ENCODE measurements at places on chromosomes 16 and 17.

DNA sequence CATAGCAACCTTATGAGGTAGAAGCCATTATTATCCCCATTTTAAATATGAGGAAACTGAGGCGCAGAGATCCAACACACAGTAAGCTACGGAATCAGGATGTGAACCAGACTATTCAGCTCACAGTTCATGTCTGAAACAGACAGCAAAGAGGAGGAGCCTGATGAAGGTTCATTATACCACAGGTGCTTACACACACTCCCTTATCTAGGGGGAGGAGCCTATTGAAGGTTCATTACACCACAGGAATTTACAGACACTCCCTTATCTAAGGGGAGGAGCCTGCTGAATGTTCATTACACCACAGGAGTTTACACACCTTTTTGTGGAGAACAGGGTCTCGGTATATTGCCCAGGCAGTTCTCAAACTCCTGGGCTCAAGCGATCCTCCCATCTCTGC, 21.9 kb downstream of the C16orf95 start:
- no peak for DNase-seq

DNA sequence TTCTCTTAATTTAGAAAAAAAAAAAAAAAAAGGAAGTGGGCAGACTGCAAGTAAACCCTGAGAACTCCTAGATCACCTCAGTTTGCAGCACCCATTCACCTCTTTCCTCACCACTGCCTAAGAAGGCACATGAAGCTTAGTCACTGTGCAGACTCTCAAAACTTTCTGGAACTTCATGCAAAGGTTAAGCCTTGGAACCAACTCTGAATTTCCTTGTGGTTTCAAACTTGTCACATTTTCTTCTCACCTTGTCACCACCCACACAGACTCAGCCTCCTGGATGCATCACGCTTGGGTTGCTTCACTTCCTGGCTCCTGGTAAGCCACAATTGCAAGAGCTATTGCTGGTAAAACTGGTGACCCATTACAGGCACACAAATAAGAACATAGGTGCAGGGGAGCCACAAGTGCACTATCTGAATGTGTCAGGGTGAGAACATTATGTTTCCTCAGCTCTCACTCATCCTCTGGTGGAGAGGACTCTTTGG, 15.0 kb upstream of the CPD start:
- DNase-seq, result peak; percentile 6

DNA sequence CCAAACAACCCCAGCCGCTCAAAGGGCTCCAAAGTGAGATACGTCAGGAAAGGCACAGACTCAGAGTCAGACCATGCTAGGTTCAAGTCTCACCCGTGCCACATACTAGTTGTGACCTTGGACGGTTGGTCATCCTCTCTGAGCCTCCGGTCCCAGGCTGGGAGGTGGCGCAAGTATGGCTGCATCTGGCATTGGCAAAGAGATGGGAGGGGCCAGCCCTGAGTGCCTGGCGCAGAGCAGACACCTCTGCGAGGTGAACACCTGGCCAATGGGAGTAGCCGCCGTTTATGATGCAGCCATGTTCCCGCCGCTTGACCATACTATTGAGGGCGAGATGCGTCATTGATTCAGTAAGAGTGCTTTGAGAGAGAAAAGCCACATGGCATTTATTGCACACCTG, 97.8 kb upstream of the PLCG2 start:
- DNase-seq, result no peak

DNA sequence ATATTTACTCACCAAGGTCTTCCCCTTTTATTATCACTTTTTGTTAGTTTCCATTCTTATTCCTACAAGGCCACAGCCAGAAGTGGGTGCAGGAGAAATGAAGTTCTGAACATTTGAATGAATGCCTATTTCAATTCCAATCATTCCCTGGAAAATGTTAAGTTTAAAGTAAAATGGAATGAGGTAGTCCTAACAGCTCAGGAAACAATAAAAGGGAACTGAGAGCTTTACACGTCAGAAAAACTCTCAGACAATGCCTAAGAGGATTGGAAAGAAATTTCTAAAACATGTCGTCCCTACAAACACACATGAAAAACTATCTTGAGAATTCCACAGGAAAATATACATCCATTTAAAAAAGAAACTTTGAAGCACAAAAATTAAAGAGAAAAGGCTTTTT, 238.8 kb downstream of the STX8 start:
- no peak for DNase-seq

- no peak for DNase-seq
Measured at GRCh38 chr17:2057760-2058585, 3.1 kb downstream of the HIC1 start.

GRCh38 chr16:85768199-85768598, 17.3 kb upstream of the C16orf74 start:
- no peak for DNase-seq

DNA sequence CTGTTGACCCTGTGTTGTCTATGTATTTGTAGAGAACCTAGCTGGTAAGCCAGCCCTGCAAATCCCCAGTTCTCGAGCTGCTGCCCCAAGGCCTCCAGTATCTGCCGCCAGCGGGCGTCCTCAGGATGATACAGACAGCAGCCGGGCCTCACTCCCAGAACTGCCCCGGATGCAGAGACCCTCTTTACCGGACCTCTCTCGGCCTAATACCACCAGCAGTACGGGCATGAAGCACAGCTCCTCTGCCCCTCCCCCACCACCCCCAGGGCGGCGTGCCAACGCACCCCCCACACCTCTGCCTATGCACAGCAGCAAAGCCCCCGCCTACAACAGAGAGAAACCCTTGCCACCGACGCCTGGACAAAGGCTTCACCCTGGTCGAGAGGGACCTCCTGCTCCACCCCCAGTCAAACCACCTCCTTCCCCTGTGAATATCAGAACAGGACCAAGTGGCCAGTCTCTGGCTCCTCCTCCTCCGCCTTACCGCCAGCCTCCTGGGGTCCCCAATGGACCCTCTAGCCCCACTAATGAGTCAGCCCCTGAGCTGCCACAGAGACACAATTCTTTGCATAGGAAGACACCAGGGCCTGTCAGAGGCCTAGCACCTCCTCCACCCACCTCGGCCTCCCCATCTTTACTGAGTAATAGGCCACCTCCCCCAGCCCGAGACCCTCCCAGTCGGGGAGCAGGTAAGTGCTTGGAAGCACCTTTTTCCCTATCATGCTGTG, 23.1 kb upstream of the CDC6 start:
- DNase-seq, result no peak

DNA sequence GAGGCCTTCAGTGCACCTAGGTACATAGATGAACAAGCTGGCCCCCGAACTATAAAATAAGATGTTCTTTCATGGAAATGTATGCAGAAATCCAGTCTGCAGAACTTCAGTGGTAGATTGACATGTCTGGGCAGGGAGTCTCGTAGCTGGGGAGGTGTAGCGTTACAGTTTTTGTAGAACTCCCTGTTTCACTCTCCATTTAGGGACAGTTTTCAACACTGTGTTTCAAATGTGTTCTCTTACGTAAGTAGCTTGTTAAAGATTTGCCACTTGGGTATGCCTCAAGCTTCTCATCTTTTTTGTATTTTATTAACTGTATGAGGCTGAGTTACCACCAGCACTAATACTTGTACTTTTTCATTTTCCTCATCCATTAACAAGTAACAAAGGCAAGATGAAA, 46.6 kb downstream of the PLD6 start:
- no peak for DNase-seq

DNA sequence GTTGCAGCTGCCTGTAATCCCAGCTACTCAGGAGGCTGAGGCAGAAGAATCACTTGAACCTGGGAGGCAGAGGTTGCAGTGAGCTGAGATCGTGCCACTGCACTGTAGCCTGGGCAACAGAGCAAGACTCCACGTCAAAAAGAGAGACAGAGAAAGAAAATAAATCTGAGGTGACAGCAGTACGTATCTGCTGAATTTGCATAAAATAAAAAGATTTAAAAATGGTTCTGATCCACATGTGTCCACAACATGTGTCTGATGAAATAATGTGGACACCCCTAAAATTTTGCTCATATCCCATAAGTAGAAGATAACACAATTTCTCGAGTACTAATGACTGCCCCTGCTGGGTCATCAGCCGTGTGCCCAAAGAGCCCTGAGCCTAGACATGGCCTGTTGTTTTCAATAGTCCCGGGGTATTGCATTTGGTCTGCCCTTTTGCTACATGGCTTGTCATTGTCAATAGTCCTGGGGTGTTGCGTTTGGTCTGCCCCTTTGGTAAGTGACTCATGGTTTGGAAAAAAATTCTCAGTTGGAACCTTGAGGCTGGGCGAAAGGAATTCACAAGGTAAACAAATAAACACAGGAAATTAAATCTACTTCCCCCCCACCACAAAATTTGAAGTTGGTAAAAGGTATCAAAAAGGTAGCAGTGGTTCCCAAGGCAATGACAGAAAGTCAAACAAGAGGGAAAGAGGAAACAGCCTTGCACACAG, 434.6 kb upstream of the MAF start:
- DNase-seq, result no peak

DNA sequence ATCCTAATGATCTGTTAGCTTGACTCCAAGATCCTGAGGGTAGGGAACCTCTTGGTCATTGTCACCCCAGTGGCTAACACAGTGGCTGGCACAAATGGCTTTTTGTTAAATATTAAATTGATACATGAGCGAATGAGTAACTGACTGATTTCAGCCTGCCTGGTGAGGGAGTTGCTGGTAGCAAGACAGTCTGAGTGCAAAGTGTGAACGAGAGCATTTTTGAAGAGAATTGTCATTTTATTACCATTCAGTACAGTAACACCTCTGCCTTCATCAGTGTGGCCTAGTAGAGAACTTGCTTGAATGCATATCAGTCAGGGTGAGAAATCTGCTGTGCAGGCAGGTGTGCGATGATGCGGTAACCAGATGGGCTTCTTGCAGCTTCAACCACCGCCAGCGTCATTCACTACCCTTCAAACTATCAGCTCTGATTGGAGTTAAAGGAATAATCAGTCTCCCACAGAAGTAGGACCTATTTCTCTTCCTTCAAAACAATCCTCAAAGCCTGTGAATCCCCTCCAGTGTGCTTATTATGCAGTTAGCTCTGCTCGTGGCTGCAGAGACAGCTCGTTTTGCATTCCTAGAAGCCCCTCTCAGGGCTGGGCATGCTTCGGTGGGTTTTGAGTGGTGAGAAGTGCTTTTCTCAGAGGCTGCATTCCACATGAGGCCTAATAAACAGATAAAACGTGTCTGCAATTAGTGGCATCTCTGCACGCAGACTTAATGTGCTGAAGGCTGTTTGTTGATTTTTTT, 29.0 kb downstream of the HEXIM2 start:
- DNase-seq, result no peak

DNA sequence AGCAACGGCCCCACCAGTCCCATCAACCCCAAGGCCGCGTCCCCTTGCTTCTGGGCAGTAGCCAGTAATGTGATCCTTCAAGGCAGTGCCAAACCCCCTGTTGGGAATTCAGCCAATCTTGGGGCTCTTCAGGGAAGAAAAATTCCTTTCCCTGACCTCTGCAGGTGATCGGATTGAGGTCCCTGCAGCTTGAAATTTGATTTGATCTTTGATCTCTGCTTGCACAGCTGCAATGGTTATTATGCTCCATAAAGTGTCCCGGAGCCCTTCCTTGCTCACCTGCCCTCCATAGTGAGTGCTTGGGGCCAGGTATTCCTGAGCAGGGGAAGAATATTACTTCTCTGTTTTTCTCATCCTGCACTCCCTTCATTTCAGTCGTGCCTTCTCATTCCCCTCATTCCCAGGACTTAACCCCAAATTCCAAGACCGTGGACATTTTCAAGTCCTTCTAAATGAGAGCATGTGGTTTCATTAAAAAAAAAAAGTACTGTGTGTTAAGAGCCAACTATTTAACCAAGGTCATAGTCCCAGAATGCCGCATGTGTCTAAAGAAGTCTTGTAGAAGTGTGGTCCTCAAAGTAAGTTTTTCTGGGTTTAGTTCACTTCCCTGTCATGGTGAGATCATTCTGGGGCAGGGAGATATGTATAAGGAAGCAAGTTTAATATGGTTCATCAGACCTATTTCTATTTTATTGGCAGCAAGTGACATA, 56.3 kb downstream of the SOX9 start:
- no peak for DNase-seq

GRCh38 chr17:15180121-15180561, 85.0 kb downstream of the PMP22 start:
- DNase-seq, result no peak

DNA sequence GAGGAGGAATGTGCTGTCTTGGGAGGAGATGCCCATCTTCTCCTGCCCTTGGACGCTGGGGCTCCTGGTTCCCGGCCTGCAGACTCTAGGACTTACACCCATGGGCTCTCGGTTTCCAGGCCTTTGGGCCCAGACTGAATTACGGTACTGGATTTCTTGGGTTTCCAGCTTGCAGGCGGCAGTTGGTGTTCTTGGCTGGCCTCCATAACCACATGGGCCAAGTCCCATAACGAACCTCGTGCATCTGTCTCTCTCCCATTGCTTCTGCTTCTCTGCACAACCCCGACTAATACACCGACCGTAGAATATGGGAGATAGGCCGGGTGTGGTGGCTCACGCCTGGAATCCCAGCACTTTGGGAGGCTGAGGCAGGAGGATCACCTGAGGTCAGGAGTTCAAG, 162.6 kb downstream of the SDK2 start:
- DNase-seq, result no peak

GRCh38 chr17:36188891-36189306, 7.7 kb downstream of the CCL3L1 start:
- DNase-seq, result peak; percentile 86

- DNase-seq, result no peak
Measured at GRCh38 chr16:84845496-84846002, 25.8 kb downstream of the CRISPLD2 start.

DNA sequence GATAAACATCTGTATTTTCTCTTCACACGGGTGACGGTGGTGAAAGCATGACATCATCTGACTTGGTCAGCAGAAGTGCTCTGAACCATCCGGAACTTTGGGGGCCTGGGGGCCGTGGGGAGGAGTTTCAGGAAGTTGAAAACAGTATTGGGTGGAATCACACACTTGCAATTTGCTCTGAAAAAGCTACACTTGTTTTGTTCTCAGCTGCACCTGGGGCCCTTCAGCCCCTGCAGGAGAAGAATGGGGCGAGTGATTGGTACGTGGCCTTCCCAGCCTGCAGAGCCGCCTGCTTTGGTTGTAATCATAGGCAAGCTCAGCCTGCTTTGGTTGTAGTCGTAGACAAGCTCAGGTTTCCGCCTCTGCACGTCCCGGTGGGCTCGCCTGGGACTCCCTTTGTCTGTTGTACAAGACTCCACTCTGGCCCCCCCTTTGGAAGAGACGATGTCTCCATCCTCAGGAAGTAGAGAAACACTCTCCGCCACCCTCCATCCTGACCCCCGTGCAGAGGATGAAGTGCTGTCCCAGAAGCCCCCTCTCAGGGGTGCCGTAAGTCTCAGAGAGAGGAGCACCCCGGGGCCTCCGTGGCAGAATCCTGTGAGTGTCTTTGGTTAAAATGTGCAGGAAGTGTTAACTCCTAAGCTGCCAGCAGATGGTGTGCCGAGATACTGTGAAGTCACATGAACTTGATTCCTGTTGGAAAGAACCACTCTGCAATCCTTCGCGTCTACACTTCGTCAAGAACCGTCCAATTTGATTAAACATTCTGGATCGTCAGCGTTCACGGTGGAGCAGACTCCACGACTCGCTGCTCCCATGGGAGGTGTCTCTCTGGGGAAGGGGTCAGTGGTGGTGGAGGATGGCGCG, 5.4 kb downstream of the BANP start:
- DNase-seq, result no peak

- no peak for DNase-seq
Measured at GRCh38 chr16:1887711-1888354, 15.9 kb upstream of the MEIOB start.

Measured in GDM1 (cell line).